ENCODE measurements at places on chromosomes 7 and 10.

- no peak for DNase-seq
Observed at GRCh38 chr10:23096802-23097549, 1.6 kb downstream of the MSRB2 start.

- DNase-seq, result no peak
Observed at GRCh38 chr10:51699145-51699474, 285 bp downstream of the CSTF2T start.

- DNase-seq, result no peak
Observed at GRCh38 chr10:30784897-30785605, 155.5 kb upstream of the LYZL2 start.

DNA sequence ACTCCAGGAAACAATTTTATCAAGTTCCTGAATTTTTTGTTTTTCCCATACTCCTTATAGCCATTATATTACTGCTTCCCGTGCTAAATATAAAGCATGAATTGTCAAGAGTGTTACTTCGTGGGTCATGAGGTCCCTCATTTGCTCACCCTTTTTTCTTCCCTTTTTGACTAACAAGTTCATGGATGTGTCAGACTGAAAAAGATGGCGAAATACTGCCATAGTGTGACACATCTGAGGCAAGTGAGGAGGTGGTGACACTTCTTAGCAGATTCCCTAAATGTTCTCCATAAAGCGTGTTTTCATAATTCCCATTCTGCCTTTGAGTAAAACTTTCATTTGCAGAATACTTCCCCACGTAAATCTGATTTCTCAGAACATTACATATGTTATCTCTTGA, 269.6 kb upstream of the FZD1 start:
- no peak for DNase-seq

- no peak for DNase-seq
Observed at GRCh38 chr10:43863270-43863669, 214.6 kb upstream of the ZNF32 start.

- no peak for DNase-seq
Observed at GRCh38 chr7:13420726-13421125, 568.7 kb downstream of the ETV1 start.

DNA sequence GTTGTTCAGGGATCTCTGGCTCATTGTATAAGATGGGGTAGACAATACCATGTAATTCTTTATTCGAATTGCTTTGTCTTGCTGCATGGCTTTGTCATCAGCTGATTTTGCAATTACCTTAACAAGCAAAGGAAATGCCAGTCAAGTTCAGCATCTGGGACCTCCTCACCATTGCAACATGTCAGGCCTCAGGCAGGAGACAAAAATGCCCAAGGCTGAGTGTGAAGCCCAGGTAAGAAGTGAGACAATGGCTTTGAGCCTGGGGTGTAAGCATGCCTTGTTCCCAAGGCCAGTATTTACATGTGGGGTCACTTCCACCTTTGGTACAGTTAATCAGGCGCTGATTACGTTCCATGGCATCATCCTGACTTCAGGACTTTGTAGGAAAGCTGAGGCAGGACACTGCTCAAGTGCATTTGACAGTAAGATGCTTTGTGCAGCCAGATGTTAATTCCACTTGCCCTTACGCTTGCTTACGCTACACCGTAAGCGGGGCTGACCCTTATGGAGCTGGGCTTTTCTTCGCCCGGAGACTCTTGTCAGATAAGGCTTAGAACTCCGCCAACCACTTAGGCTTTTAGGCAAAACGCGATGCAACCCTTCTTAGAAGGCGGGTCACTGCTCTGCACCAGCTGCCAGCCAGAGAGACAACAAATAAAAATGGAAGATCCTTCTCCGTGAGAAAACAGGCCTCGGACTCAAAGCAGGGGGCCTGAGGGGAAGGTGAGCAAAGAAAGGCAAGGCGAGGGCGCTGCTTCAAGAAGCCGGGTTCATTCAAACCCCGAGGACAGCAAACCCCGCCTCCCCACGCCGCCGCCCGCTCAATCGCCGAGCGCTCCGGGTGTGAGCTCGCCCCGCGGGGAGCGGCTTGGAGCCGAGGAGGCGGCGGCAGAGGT, 1.3 kb upstream of the SP4 start:
- DNase-seq, result no peak

DNA sequence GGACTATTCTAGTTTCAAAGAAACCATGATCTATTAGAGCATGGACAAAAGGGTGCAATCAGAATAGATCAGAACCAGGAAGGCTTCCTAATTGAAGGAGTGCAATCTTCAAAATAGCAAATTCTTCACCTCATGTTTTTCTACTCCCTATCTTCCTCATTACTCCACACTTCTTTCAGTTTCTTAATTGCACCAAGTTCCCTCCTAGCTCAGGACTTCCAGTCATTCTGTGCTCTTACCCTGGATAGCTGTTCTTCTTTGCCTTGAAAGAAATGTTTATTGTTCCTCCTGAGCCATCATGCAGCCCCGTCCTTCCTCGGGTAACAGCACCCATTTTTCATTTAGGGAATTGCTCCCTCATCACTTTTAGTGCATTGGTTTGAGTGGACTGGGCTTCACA, 23.1 kb downstream of the TRPV5 start:
- DNase-seq, result no peak

DNA sequence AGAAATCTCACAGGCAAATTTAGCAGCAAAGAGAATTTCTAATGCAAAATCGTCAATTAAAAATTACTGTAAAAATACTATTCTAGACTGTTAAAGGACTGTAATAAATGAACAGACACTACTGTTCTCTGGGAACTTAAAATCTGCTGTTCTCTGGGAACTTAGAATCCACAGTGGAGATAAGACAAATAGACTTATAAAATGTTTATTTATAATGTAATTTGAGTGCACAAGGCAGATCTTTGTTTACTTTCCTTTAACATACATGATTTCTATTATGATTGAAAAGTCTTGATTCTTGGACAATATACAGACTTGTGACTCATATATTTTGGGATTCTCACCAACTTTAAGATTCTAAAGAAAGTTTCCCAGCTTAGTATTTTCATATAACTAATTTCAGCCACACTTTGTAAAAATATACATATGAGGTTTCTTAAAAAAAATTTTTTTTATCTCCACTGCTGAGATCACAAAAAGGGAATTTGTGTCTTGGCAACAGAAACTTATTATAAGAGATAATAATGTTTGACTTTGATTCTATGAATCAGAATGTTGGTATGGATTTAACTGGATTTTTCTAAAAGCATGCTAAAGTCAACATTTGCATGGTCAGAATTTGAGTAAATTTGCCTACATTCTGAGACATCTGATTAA, 166.3 kb upstream of the RHOBTB1 start:
- no peak for DNase-seq

DNA sequence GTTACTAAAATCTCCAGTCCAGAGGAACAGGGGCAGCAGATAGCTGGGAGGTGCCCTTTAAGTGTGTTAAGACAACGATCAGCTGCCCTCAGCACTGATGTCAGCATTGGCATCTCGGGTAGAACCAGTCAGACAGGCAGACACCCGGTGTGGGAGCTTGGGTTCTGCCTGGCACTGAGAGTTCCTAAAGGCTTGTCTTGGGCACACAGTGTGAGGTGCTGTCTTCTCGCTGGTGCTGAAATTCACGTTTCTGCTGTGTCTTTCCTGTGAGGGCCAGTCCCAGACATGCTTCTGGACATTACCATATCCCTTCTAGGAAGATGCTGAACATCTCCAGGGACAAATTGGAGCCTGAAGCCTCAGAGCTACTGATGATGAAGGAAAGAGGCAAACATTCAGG, 156.2 kb downstream of the DNAJB6 start:
- DNase-seq, result no peak

GRCh38 chr7:111528331-111528730, 34.0 kb downstream of the IMMP2L start:
- DNase-seq, result no peak

DNA sequence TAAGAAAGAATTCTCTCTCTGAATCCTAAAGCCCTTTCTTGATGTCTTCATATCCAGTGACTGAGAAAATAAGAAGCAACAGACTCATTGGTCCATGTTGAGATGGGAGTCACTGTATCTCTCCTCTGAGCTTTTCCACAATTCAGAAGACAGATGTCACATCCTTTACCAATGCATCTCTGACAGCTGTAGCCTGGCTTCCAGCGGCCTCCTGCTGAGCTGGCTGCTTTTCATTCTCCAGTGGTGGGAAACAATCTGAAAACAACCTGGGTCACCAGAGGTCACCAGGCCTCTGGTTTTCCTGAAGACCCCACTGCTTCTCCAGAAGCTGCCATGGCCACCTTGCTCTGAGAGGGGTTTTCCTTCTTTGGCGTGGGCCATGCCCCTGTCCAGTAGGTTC, 18.3 kb upstream of the RPA3 start:
- no peak for DNase-seq

DNA sequence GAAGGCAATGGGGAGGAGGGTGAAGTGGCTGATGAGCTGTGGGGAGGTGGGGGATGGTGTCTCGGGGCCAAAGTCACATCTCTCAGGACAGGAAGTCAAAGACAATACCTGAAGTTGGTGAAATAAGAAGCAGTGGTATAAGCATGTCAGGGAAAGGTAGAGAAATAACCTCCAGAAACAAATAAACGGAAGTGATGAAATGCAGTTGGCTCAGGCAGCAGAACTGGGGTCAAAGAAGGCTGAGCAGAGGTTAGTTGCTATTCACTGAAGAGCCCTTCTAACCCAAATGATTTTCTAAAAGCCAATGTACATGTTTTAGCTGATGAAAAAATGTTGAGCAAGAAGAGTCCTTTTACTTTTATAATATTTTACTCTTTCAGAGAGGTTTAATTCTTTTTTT, 78.6 kb upstream of the ADRB1 start:
- no peak for DNase-seq

GRCh38 chr10:22713853-22714478, 412 bp downstream of the PIP4K2A start:
- peak; percentile 69 for DNase-seq

DNA sequence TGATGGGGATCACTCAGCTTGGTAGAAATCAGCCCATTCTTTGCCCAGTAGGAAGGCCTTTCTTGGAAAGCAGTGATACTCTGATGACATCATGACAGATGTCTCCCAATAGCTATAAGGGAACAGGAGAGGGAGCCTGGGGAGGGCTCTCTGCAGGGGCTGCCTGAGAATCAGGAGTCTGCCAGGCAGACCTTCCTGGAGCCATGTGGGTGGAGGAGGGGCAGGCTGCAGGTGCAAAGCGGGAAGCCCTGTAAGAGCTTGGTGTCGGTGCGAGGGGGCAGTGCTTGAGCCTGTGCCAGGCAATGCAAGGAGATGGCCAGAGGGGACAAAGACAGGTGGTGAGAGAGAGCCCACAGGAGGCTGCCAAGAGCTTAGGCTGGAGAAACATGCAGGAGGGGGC, 5.0 kb upstream of the TNS3 start:
- DNase-seq, result no peak

DNA sequence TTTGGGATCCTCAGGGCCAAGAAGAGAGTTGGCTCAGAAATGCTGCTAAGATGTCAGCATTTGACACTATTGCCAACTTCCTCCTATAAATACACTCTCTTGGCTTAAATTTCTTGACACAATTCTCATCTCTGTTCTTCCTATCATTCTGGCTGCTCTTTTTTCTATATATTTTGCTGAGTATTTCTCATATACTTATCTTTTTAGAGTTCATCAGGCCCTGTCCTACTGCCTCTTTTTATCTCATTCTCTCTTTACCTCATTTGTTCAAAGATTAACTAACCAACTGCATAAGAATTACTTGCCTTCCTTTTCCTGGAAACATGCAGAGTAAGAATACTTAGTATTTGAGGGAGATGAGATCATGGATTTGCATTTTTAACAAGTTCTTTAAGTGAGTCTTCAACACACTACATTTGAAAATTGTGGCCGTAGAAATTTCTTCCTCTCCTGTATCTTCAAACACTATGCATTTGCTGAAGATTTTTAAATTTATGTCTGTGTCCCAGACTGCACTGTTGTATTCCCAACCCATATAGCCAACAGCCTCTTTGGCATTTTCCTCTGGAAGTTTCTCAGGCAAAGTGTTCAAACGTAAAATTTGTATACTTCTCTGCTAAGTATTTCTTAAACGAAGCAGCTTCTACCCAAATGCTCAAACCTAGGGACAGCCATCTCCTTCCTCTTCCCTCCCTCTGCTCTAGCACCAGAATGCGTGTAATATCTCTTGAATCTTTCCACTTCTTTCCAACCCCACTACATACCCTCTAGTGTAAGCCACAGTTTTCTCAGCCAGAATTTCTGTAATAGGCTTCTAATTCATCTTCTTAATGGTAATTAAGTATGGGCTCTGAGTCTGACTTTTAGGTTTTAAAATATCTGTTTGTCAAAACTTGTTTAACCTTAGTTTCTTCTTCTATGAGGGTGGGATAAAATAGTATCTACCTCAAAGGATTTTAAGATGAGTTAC, 35.5 kb downstream of the ARL4A start:
- DNase-seq, result no peak

GRCh38 chr10:99339077-99339476, 9.9 kb downstream of the CNNM1 start:
- peak; percentile 25 for DNase-seq

GRCh38 chr7:93036149-93036640, 81.6 kb downstream of the SAMD9 start:
- no peak for DNase-seq

DNA sequence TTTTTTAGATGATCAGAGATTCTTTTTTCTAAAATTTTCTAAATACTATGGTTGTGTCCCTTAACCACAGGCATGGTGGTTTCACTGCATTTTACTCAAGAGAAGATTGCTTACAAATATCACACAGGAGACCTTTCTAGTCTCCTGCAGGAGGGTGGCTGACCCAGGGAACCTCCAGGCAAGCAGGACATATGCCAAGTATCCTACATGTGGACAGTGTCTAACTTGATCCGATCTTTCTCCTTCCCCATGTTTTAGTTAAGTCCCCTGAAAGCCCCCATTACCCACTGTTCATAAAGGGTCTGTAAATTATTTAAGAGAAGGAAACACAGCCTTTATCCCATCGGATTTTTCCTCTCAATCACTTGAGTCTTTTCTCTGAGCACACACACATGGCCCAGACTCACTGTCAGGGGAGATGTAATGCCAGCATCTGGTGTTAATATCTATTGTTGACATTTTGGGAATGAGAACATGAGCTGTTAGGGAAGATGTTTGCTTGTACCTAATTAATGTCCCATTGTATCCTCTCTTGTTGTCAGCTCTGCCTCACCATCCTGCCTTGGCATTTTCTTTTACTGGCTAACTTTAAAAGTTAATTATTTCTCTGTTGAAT, 755.2 kb downstream of the AUTS2 start:
- no peak for DNase-seq

DNA sequence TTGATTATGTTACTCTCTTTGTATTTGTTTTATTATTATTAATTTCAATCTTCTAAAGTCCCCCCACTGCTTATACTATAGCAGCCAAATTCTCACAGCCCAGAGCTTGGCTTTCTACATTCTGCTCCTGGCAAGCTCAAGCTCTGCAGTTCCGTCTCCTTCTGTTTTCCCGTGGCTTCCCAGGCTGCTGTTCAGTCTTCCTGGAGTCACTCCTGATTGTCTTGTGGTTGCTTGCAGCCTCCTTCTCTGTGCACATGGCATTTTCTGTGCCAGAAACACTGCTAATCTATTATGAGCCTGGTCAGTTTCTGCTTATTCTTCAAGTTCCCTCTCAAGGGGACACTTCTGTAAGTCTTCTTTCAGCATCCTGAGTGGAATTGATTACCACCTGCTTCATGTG, 533.7 kb upstream of the IGFBP3 start:
- DNase-seq, result no peak

GRCh38 chr10:47403446-47404318, 19.6 kb upstream of the ZNF488 start:
- DNase-seq, result no peak
